ENCODE measurements at places on chromosomes 2 and 18.

GRCh38 chr2:74845991-74846390 is 12.1 kb downstream of the HK2 start:
- no peak for DNase-seq

GRCh38 chr2:174836995-174837390 is 72.7 kb upstream of the CHRNA1 start:
- DNase-seq, result no peak

GRCh38 chr2:101160454-101160853 is 9.3 kb upstream of the TBC1D8 start:
- DNase-seq, result no peak

DNA sequence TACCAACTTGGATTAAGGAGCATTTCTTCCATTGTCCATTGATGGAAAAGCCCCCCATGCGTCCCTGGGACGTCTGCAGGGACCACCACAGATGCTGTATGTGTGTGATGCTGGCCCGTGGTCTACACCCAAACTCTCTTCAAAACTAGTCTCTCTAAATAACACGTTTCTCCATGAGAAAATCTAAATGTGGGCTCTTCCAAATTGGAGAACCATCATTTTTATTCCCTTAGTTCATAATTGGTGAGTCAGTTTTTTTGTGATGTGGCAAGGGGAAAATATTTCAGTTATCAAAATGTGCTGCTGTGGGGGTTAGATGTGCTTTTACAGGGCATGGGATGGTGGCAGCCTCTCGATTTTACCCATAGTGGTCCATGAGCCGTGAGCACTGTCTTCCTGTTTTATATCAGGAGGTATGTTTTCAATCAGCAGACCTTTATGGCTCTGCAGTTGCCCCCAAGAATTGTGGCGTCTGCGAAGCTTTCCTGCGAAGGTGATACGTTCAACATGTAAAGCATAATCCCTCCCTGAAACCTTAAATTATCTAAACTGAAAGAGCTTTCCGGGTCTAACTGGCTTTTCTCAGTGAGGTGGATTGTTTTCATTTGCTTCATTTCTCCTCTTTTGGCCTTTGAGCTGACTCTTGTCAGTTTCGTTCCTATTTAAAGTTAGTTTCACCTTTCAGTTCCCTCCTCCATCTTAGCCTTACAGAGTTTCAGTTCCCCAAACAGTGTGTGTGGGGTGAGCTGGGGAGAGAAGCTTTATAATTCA is 78.4 kb downstream of the SETBP1 start:
- DNase-seq, result no peak

DNA sequence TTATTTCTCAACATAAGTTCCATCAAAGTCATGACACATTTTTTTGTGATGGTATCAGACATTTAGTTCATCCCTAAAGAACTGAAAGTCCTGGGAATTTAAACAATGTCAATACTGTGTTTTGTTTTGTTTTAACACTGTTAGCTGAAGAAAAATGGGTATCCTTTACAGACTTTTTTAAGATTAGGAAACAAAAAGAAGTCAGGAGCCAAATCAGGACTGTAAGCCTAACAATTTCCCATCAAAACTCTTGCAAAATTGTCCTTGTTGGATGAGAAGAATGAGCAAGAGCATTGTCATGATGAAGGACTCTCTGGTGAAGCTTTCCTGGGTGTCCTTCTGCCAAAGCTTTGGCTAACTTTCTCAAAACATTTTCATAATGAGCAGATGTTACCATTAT is 69.4 kb downstream of the SRD5A2 start:
- DNase-seq, result no peak

- no peak for DNase-seq
Measured at GRCh38 chr2:127615511-127616166, 30.3 kb upstream of the GPR17 start.

- DNase-seq, result no peak
Measured at GRCh38 chr18:77056344-77057005, 76.1 kb downstream of the MBP start.

DNA sequence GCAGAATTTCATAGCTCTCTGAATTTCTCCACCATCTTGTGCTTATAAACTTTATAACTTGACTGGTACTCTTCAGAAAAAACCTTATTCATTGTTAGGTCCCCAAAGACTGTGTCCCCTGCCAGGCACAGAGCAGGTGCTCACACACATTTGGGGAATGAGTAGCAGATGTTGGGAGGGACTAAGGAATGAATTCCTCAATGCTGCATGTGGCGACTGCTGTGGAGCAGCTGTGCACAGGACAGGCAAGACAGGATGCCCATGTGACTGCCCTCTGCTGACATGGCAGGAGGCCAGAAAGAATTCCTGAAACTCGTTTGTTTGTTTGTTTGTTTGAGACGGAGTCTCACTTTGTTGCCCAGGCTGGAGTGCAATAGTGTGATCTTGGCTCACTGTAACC is 122.3 kb upstream of the ITGA6 start:
- DNase-seq, result no peak

GRCh38 chr2:126862730-126863129 is 36.0 kb upstream of the TEX51 start:
- DNase-seq, result no peak

GRCh38 chr2:97966545-97967215 is 29.1 kb downstream of the TMEM131 start:
- no peak for DNase-seq

DNA sequence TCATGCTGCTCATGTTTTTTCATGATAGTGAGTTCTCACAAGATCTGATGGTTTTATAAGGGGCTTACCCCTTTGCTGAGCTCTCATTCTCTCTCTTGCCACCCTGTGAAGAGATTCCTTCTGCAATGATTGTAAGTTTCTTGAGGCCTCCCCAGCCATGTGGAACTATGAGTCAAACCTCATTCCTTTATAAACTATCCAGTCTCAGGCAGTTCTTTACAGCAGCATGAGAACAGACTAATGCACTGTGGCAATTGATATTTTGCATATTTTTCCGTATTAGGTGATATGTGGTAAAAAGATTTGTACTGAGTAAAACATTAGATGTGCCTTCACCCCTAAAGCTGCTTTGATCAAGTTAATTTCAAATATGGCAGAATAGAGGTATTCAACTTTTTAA is 48.8 kb downstream of the RAB27B start:
- no peak for DNase-seq

- DNase-seq, result no peak
Measured at GRCh38 chr2:113011108-113011507, 5.8 kb downstream of the IL36A start.

- DNase-seq, result peak; percentile 6
Measured at GRCh38 chr2:134985061-134985460, 62.2 kb downstream of the MAP3K19 start.

- DNase-seq, result no peak
Measured at GRCh38 chr18:62336618-62337017, 11.5 kb downstream of the TNFRSF11A start.

DNA sequence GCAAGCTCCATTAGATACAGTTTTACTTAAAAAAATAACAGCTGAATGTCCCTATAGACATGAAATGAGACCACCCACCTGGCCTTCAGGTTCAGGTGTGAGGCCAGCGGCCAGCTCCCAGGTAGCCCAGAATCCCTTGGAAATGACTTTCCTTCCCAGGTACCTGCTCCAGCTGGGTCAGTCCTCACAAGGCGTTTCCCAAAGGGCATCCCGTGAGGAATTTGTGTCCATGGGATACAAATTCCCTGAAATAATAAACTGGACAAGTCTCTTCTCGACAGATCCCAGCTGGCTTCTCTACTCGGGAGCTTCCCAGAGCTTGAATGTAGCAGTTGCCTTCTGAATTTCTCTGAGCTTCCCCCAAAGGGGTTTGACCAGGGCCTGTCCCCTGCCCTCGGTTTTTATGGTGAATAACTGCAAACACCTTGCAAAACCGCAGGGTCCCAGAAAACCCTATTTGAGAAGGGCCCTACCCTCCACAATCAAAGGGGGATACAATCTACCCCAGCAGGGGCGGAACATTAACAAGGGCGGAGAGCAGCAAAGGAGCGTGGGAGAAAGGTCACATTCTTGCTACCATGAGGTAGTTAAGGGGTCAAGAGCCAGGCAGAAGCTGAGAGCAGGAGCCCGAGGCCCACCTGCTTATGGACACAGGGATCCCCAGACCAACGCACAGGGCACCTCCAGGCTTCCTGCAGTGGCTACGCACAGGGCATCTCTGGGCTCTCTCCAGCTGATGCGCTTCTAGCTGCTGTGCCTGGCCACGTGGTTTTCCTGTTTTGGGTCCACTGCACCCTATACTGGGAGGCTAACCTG is 107.7 kb downstream of the HDAC4 start:
- DNase-seq, result no peak

- no peak for DNase-seq
Measured at GRCh38 chr18:220708-221107, 47.1 kb downstream of the THOC1 start.

DNA sequence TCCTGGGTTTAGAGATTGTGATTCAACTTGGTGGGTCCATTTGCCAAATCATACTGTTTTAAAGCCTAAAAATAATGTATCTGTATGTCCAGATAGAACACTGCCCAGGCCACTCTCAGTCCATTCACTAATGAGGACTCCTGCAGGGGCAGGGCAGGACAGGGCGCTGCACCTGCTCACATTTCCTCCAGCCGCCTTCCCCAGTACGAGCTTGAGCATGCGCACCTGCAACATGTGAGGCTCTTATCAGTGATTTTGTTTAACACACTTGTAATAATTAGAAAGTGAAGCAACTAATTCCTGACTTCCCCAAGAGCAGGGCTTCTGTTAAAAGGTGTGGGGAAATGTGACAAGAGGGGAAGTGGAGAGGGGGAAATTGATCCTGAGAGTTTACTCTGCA is 89.7 kb downstream of the AFF3 start:
- DNase-seq, result no peak

DNA sequence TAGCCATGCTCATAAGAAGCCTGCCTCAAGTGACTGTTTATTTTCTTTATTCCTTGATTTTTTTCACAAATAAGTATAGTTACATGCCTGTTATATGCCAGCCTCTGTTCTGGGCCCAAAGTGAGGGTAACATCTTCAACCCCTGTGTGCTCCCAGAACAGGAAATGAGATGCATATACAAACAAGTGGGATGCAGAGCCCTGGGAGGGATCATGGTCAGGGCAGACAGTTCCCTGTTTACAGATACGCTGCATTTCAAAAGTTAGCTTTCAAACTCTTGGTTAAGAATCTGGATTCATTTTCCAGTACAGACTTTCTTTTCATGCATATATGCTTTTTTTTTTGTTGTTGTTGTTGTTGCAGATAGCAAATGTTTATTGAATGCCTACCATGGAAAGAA is 24.4 kb downstream of the GPR39 start:
- no peak for DNase-seq

DNA sequence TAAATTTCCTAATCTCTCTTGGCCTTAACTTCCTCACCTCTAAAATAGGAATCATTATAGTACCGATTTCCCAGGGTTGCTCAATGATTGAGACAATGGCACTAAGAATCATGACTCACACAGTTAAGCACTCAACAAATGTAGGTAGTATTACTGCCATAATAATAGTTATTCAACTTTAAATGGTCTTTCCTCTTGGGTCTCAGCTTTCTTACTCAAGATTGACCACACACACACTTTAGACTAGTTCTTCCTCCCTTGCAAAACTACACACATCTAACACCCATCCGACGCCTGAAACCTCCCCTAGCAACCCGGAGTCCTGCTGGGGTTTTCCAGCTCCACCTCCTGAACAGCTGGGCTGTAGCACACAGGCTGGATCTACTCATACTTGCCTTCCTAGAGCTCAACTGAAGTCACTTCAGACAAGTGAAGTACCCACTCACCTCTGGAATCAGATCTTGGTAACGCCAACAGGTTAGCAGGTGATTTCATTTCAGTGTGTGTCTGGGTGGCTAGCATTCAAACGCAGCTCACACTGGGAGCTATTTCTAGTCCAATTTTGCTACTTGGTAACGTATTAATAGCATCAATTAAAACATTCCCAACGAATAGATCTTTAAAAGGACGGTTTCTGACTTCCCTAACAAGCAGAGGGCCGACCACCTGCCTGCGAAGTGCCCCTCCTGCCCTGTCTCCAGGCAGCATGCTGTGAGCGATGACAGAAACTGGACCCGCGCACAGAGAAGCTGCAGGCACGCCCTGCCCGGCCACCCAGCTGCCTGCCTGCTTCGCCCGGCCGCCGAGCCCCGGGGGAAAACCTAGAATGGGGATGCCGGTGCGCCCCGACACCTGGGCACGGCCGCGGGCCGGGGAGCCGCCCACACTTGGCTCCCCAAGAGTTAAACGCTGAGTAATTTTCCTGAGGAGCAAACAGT is 1.1 kb downstream of the UXS1 start:
- peak; percentile 38 for DNase-seq

- no peak for DNase-seq
Measured at GRCh38 chr2:127401757-127402695, 14.3 kb upstream of the MAP3K2 start.

GRCh38 chr2:23508066-23508390 is 123.0 kb downstream of the KLHL29 start:
- DNase-seq, result no peak

GRCh38 chr18:49861659-49862058 is 48.3 kb upstream of the ACAA2 start:
- DNase-seq, result no peak

- peak; percentile 40 for DNase-seq
Measured at GRCh38 chr2:199273042-199273511, 184.7 kb downstream of the SATB2 start.

GRCh38 chr18:38460657-38461056 is 895.1 kb upstream of the CELF4 start:
- no peak for DNase-seq

DNA sequence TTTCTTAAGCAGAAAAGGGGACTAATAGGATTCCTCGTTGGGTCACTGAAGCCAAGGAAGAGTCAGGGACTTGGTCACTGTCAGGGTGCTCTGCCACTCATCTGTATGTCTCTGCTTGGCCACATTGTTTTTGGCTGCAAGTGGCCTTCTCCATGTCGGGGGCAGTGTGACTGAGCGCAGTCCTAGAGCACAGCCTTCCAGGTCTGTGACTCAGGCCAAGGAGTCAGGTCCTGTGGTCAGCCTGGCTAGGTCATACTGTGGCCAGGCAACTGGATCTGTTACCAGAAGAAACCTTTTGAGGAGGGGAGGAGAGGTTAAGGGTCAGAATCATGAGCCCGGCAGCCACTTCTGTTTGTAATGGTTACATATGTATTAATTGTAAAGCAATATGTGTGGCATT is 61.3 kb downstream of the GALNT1 start:
- no peak for DNase-seq

DNA sequence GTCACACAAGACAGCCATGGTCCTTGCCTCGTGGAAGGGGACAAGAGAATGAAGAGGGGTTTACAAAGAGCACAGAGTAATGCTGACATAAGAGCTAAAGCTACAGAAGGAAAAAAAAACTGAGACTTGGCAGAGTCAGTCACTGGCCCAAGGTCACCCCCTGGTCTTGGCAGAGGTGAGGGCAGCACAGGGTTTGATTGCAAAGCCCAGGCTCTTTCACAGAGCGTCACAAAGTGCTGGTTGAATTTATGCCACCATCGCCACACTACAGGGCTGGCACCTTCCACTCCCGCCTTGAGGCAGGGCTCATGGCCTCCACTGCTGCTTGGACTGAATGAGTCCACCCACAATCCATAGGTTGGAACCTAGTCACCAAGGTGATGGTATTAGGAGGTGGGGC is 190.2 kb downstream of the INHBB start:
- no peak for DNase-seq

GRCh38 chr2:23488584-23488983 is 103.6 kb downstream of the KLHL29 start:
- DNase-seq, result no peak

GRCh38 chr2:231968820-231969219 is 7.3 kb downstream of the DIS3L2 start:
- DNase-seq, result no peak

Data from NCI-H1105 (cell line).